CD4-positive, alpha-beta T cell treated with Interleukin-6 for 4 hours (primary cell): ENCODE measurements at places on chromosomes 7 and 10.

DNA sequence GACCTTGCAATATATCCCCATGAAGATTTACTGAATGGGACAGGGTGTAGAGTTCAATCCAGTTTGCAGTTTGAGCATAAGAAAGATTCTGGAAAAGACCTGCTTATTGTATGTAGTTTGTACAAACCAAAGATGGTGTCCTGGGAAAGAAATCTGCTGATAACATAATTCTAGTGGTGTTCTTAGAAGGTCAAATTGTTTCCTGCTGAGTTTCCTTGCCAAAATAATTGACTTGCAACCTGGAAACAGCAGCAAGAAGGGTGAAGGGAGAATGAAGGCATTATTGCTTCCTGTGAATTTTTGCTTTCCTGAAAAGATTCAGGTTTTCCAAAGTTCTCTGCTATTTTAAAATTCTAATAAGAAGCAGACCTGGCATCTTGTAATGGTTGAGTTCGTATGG, 222.9 kb downstream of the KIF20B start:
- no peak for DNase-seq

GRCh38 chr10:82463614-82464013, 588.6 kb downstream of the NRG3 start:
- no peak for DNase-seq

GRCh38 chr10:126135941-126136595, 239.7 kb downstream of the FANK1 start:
- DNase-seq: no peak

DNA sequence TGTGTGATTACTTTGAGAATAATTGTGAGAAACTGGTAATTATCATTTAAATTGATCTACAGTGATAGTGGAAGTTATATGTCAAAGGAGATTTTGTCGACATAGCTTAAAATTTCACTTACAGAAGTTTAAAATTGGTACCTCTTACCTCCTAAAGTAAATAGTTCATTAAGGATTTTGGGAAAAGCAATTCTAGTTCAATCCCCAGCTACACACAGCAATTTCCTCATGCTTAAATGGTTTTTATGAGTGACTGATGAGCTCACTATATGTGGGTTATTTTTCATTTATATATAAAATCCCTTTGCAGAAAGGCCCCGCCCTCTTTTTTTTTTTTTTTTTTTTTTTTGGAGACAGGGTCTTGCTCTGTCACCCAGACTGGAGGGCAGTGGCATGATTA, 12.7 kb downstream of the KMT2E start:
- no peak for DNase-seq

- no peak for DNase-seq
These were observed 384.9 kb downstream of the THSD7A start for GRCh38 chr7:11447106-11447505.

- DNase-seq: no peak
These were observed 85.0 kb downstream of the EMX2 start for GRCh38 chr10:117627561-117627960.

GRCh38 chr7:76060842-76061241, 12.9 kb downstream of the MDH2 start:
- no peak for DNase-seq

GRCh38 chr7:156607332-156608172, 33.0 kb upstream of the RNF32 start:
- no peak for DNase-seq

DNA sequence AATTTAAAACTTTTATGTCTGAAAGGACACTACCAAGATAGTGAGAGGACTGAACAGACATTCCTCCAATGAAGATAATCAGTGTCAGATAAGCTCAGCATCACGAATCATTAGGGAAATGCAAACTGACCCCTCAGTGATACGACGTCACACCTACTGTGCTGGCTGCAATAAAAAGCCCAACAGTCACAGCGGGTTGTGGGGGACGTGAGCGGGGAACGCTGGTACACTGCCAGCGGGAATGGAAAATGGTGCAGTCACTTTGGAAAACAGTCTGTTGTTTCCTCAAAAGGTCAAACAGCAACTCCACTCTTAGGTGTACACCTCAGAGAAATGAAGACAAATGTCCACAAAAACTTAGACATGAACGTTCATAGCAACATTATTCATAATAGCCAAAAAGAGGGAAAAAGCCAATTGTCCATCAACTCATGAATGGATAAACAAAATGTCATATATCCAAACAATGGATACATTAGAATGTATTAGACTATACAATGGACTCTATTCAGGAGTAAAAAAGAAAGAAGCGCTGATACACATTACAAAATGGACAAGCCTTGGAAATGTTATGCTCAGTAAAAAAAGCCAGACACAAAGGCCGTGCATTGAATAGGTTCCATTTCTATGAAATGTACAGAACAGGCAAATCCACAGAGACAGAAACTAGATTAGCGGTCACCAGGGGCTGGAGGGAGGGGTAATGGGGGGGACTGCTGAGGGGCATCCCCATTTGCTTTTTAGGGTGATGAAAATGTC, 2.4 kb upstream of the ECHS1 start:
- DNase-seq: no peak

- DNase-seq: no peak
These were observed 27.4 kb upstream of the TSPAN13 start for GRCh38 chr7:16726189-16726588.

DNA sequence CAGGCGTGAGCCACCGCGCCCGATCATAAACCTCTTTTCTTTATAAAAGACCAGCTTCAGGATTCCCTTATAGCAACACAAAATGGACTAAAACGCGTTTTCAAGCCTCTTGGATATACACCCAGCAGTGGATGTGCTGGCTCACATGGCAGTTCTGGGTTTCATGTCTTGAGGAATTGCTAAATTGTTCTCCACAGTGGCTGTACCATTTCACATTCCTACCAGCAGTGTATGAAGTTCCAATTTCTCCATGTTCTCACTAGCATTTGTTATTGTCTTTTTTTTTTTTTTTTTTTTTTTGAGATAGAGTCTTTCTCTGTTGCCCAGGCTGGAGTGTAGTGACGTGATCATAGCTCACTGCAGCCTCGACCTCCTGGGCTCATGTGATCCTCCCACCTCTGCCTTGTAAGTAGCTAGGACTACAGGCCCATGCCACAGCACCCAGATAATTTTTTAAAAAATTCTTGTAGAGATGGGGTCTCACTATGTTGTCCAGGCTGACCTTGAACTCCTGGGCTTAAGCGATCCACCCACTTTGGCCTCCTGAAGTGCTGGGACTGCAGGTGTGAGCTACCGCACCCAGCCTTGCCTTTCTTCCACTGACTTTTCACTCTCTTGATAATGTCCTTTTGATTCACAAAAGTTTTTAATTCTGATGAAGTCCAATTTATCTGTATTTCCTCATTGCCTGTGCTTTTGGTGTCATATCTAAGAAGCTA, 17.4 kb downstream of the TECPR1 start:
- DNase-seq: no peak

- no peak for DNase-seq
These were observed 371.4 kb downstream of the PHTF2 start for GRCh38 chr7:78169992-78170391.

DNA sequence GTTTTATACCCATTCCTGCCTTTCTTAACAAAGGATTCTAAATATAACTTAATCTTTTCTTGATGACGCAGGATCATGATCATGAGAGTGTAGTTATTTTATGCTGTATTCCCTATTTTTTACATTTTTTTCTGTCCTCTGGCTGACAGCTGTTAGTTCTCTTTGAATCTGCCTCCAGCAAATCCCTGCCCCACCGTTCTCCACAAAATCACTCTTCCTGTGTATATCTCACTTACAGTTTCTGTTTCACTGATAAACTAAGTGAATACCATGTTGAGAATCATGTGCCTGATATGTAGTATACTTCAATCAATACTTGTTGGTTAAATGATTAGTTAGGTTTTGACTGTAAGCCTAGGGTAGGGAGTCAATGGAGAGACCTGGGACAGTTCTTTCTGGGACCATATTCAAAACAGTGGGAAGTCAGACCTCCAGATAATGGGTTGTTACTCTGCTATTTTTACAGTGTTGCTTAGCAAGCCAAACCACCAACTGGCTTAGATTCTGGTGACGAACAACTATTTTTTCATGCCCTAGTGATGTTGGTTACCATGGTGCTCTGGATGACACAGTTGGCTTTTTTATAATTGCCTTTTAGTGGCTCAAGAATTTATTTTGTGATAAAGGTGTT, 12.8 kb downstream of the CNNM1 start:
- DNase-seq: no peak

- DNase-seq: no peak
These were observed 18.8 kb downstream of the CPVL start for GRCh38 chr7:29127527-29127926.

- no peak for DNase-seq
These were observed 58.7 kb upstream of the GDF10 start for GRCh38 chr10:47241256-47241655.

GRCh38 chr7:38905056-38905759, 3.8 kb downstream of the VPS41 start:
- no peak for DNase-seq

DNA sequence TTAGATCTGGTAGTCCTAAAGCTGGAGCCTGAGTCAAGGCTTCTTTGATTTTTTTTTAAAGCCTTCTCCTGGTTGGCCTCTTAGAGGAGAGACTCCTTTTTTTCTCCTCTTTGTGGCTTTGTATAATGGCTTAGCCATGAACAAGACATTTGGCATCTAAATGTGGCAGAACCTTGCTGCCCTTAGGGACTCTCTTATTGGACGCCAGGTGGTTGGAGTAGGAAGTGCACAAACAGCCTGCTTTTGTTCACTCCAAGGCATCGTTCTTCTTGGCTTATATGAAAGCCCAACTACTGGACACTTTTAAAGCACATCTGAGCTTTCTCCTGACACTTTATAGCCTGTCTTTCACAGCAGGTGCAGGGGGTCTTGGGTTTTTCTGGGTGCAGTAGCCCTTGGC, 25.0 kb downstream of the ZPBP start:
- DNase-seq: peak; percentile 45

GRCh38 chr10:124342136-124342820, 76.4 kb downstream of the OAT start:
- no peak for DNase-seq

DNA sequence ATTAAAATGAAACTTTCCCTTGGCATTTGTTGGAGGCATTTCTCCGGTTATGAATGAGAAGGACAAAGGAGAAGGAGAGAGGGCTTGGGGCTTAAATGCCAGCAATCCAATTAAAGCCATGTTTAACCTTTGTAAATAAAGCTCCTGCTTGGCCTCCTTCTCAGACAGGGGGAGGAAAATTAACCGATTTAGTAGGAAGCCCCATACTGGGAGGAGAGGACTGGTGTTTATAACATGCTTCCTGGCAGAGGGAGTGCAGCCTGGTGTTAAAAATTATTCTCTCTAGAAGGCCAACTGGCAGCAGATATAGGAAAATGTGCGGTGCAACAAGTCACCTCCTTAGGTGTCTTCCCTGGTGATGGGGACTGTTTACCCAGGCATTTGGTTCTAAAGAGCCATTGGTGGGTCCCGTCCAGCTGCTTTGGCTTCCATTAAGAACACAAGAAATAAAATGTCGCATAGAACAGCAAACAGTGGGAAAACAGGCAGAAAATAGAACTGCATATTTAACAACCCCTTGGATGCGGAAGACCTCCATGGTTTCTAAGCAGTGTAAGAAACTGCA, 846.5 kb downstream of the TYW1 start:
- DNase-seq: no peak

DNA sequence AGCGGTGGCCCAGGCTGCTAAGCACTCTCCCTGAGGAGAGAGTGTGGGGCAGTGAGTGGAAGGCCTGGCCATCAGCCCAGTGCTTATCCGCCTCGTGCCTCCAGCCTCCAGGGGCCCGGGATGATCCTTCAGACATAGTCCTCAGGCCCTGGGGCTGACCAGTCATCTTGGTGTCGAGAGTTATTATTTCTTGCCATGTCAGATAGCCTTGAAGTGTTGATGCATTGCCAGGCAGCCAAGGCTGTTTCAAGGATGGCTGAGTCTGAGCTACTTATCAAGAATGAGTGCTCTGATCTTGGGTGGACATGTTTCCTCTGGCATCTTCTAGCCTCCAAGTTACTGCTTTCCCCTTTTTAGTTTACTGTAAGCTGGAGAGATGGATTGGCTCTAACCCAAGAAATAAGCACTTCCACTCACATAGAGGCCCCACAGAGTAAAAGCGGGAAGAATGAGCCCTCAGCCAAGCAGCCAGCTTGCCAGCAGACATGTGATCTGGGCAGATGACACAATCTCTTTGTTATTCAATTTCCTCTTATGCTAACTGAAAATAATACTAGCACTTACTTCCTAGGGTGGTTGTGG, 136.5 kb upstream of the NAMPT start:
- DNase-seq: no peak

DNA sequence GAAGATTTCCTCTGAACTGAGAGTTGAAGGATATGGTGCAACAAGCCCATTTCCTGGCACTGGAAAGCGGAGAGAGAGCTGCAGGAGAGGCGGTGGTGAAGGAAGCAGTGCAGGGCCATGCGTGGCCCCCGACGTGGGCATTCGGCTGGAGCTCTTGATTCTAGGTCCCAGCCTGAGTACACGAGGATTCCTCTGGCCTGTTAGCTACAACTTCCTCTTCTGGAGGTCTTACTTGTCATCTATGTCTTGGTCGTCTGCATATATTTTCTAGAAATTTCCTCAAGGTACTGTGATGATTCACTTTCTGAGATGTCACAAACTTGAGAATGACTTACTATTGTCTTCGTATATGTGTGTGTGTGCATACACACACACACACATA, 59.2 kb upstream of the JAZF1 start:
- no peak for DNase-seq

- DNase-seq: no peak
These were observed 79.6 kb downstream of the INSIG1 start for GRCh38 chr7:155377071-155377837.

DNA sequence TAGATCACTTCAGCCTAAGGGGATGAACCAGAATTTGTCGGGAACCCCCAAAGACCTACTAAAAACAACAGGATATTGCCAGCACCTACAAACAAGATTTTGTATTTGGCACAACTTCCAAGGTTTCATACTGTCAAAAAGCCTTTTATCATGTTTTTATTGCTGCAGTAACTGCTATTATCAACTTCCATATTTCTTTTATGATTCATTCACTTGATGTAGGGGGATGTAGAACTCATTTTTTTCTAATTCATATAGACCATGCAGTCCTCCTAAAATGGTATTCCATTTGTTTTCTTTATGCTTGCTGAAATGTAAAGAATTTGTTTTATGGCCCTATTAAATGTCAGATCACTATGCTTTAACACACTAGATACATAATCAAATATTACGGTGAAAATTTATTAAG, 30.0 kb upstream of the WNT16 start:
- DNase-seq: no peak
